Activated CD4-positive, CD25-positive, alpha-beta regulatory T cell (primary cell): ENCODE measurements at places on chromosomes 1 and 21.

- DNase-seq = no peak
These were observed 19.7 kb downstream of the SYNJ1 start for GRCh38 chr21:32708069-32708468.

DNA sequence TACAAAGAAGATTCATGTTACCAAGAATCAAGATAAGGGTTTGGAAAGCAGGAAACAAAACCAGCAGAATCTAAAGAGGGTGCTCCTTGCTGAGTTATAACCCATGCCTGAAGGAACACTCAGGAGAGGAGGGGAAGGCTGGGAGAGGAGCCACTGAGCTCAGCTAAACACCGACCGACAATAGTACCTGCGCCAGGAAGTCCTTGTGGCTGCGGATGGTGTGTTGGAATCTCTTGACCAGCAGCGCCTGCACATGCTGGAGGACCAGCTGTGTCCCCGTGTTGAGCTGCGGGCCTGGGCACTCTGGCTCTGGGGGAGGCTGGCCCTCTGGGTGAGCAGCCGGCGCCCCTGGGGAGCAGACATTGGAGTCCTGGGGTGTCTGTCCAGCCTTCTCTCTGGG, 89.4 kb downstream of the ABCA4 start:
- DNase-seq = no peak

DNA sequence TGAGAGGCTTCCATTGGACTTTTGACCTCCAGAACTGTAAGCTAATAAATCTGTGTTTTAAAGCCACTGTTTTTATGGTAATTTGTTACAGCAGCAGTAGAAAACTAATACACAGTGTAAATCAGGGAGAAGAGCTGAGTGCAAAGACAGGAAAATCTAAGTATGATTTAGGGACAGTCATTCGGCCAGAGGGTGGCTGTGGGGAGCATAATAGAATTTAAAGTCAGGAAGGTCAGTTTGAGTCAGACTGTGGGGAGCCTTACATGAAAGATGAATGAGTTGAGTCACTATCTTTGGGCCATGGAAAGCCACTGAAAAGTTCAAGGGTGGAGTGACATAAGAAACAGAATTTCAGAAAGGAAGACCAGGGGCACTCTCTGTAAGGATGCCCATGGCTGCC, 52.4 kb upstream of the SSX2IP start:
- no peak for DNase-seq

DNA sequence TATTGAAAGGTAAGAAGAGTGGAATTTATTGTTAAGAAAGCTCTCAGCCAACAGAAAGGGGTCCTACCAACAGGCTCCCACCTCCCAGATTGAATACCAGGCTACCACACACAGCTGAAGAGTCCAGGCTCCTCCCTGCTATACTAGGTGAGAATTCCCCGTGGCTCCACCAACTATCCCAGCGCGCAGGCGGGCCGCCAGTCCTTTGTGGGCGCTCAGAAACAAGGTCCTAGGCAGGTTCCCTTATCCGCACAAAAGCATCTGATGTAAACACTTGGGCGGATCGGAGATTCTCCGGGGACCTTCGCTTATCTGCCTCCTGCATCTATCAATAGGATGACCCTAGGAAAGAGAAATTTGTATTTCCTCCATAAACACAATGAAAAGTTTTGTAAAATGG, 423.9 kb upstream of the ADGRL4 start:
- no peak for DNase-seq

- no peak for DNase-seq
These were observed 15.9 kb downstream of the MCM3AP start for GRCh38 chr21:46269466-46269865.

- DNase-seq = no peak
These were observed 1.0 kb downstream of the TRMT1L start for GRCh38 chr1:185155600-185156287.
